ENCODE measurements at places on chromosomes 5 and 9.
A peak's percentile ranks its signal among the peaks of the same experiment; 100 is the strongest.

DNA sequence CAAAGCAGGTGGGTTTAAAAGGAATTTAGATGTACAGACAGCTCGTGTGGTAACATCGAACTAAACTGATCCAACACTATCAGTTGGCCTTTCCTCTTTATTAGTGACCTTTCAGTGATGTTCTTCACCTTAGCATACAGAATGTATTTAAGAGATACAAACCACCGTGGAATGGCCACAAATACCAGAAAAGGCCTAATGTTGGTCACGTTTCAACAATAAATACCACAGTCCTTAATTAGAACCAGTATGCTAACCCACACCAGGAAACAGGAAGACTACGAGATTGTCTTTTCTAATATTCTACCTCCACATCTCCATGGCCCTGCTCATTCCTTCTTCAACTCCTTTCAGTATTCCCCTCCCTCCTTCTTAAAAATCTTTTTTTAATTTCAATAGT is 40.4 kb downstream of the GNAQ start:
- no peak for DNase-seq

DNA sequence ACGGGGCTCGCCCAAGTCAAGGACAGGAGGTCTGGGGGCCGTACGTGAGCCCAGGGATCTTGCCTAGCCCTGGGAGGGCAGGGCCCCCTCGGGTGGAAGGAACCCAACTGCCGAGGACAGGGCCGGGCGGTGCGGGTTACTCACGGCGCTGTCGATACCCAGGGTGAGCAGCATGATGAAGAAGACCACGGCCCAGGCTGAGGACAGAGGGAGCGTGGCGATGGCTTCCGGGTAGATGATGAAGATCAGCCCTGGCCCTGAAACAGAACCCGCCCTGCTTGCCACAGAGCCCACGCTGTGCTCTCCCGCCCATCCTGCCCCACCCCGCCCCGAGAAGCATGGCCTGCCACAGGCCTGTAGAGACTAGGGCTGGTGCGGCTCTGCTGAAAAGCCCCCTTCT is 34.1 kb downstream of the SLC6A3 start:
- DNase-seq: no peak

GRCh38 chr9:102113191-102113590 is 374.7 kb upstream of the GRIN3A start:
- DNase-seq: no peak

- DNase-seq: peak; percentile 26
Observed at GRCh38 chr9:91423785-91424402, at the start of gene NFIL3. Gene NFIL3, minus strand, starts transcription at chr9:91423832. Its CDS starts 13,098 bp downstream, at chr9:91410734.

DNA sequence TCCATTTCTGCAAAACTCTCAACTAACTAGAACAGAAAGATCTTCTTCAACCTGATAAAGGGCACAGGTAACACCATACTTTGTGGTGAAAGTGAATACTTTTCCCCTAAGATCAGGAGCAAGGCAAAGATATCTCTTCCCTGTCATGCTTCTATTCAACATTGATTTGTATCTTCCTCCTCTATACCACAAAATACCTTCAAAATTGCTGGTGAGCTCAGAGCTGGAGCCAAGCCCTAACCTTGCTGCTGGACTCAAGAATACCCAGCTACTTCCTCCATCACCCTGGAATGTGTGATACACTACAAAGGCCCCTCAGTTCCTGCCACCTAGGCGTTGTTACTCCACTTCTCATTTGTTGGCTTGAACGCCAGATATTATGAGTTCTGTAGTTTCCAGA is 499.0 kb downstream of the ACTL7B start:
- DNase-seq: no peak

GRCh38 chr5:35644543-35644942 is 26.9 kb downstream of the SPEF2 start:
- no peak for DNase-seq

DNA sequence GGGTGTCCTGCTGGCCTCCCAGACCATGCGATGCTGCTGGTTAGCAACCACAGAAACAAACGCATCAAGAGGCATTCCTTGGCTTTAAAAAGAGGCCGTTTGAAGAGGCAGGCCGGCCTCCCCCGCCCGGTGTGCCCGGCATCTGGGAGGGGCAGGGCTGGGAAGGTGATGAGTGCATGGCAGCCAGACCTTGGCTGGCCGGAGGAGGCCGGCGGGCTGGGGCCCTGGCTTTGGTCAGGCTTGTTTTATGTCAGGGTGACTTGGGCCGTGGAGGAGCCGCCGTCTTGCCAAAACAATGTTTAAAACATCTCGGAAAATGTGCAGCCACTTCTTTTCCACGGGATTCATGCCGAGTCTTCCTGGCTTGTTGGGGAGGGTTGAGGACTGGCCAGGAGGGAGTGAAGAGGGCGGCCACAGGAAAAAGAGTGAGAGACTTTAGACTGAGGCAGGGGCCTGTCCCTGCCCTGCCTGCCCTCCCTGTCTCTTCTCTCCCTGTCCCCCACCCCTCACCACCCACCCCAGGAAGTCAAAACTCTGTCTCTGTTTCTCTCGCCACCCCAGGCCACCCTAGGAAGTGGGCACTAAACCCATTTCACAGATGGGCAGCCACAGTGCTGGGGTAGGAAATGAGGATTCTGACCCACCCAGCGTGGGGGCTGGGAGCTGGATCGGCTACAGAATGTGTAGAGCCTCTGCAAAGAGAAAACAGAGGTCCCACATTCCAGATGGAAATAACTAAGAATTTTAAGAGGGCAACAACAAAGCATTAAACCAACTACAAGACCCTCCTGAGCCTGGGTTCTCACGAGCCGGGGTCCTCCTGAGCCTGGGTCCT is 143.0 kb downstream of the RXRA start:
- DNase-seq: no peak

- no peak for DNase-seq
Observed at GRCh38 chr5:20276959-20277263, 288.9 kb upstream of the CDH18 start.

GRCh38 chr5:88683506-88684135 is 199.4 kb downstream of the MEF2C start:
- no peak for DNase-seq

GRCh38 chr5:135150767-135151166 is 116.7 kb upstream of the PITX1 start:
- DNase-seq: no peak

- DNase-seq: no peak
Observed at GRCh38 chr5:33549982-33550567, 109.3 kb downstream of the TARS1 start.

DNA sequence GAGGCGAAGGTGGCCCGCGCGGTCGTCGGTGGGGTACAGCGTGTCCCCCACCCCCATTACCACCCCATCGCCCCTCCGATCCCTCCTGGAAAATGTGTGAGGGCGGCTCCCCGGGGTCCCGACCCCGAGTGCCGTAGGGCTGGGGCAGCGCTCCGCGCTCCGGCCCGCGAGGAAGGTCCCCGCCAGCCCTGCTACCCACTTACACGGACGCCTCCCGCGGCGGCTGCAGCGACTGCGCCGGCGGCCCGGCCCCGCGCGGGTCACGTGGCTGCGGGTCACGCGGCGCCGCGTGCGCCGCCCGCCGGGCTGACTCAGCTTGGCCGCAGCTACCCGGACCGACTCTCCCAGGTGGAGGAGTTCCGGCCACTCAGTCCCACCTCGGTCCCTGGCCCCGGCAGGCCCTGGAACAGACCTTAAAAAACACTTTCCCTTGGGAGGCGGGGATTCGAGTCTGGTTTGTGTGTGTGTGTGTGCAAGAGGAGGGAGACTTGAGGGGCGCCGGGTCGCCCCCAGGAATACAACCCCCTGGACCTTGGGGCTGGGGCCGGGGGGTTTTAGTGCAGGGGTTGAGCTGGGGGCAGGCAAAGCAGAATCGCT is at the start of gene GNPDA1:
TSS of gene GNPDA1 (minus strand) at position 236 of the 597 bp plus-strand sequence. CDS start 992 bp downstream, outside the sequence.
- DNase-seq: peak; percentile 10

- DNase-seq: no peak
Observed at GRCh38 chr5:172007175-172008110, 1.0 kb upstream of the FBXW11 start.

DNA sequence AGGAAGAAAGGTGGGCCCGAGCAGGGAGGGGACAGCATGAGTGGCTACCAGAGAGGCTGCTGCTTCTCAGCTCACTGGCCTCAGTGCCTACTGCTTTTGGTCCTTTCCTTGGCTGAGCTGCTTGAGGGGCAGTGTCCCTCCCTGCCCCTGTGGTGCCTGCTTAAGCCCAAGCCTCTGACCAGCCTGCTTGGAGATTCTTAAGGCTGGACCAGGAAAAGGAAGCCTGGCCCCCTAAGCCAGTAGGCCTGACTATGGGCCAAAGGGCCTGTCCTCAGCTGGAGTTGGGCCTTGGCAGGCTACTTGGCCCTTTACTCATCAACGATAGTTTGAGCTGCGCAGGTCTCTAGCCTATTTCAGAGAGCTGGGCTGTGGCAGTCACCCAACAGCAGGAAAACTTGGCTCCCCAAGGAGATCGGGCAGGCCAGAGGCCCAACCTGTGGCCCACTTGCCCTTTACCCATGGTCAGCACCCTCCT is 24.9 kb downstream of the TCF7 start:
- no peak for DNase-seq

DNA sequence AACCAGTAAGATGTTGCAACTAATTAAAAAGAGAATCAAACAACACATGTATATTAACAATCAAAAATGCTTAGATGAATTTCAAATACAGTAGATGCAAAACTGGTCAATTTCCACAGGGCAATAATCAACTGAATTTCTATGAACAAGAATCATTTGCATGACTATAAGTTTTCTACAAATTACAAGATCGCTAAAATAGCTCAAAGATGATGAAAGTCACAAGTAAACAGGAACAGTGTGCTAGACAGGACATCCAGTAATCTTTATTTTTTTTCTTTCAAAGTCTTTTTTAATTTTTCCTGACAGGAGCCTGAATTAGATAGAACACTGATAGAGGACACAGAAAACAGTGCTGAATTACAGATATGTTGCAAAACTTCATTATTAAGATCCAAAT is 608.2 kb upstream of the DAB2 start:
- no peak for DNase-seq

DNA sequence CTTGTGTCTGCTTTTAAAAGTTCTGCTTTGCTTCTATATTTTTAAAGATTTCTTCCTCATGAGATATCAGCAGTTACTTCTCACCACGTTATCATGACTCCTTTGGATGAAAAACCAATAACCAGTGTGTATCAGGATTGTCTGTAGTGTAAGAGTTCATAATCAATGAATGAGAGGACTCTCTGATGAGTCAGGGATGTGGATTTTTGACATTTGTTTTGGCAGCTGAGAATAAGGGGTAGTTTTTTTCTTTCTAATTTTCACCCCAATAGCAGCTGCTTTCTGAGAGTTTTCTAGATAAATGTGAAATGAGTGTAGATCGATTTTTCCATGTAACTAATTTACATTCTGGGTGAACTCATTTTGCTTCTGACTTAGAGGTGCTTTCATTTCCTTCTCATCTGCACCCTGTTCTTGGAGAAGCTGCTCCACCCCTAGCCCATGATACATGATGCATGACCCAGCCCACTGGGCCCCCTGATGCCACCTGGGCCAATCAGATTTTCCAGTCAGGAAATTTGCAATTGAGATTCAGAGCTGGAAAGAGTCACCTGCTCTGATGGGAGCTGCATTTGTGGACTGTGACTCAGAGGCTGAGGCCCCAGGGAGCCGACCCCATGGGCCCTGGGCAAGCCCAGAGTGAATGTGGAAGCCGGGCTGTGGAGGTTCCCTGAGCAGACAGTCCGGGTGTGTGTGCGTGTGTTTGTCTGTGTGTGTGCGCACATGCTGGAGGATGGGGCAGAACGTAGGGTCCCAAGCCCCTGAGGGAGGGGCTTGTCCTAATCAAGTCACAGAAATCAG is 159.3 kb downstream of the RGS3 start:
- DNase-seq: no peak

GRCh38 chr9:125634040-125634717 is 72.8 kb downstream of the MAPKAP1 start:
- no peak for DNase-seq

DNA sequence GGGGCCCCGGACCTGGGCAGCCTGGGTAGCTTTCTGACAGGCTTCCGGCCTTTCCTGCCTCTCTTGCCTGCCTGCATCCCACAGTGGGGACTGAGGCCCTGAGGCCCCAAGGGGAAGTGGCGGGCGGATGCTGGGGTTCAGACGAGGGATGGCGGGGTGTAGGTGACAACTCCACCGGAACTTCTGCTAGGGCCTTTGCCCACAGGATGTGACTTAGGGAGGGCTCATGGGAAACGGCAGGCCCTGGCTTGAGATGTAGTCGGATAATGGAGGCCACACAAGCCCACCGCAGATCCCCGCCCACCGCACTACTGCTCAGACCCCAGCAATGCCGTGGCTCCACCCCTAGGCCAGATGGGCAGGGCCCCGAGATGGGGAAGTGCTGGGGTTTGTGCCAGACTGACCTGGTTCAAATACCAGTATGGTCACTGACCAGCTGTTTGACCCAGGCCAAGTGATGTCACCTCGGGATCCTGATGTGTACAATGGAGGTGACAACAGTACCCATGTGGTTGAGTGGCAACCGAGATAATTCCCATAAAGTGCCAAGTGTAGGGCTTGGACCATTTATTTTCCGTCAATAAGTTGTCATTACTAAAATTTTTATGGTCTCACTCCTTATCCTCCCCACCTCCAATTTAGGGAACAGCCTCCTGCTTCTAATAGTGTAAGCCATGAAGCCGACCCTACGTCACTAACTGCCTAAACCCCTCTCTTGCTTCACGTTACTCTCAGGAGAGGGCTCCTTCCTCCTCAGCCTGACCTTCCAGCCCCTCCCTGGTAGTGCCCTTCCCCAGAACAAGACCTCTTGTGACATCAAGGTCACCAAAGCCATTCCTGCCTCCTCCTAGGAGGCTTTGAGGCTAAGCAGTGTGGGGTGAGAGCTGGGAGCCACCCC is 2.5 kb upstream of the CDK9 start:
- no peak for DNase-seq

DNA sequence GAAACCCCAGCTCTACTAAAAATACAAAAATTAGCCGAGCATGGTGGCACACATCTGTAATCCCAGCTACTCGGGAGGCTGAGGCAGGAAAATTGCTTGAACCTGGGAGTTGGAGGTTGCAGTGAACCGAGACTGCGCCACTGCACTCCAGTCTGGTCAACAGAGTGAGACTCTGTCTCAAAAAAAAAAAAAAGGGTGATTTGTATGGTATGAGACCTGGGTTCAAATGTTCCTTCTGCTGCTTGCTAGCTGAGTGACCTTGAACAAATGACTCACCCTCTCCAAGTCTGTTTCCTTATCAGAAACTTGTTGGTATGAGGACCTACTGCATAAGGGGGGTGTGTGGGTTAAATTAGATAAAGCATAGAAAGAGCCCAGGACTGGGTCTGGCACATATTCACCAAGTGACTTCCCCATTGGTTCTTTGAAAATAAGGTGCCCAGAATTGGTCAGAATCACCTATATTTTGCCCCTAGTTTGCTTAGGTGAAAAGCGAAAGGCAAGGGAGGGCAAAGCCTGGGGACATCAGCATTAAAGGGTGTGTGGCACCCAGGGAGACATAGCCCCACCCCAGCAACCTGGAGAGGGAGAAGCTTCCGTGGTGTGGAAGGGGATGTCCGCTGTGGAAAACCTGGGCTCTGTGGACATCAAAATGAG is 9.9 kb downstream of the SLC25A25 start:
- no peak for DNase-seq

DNA sequence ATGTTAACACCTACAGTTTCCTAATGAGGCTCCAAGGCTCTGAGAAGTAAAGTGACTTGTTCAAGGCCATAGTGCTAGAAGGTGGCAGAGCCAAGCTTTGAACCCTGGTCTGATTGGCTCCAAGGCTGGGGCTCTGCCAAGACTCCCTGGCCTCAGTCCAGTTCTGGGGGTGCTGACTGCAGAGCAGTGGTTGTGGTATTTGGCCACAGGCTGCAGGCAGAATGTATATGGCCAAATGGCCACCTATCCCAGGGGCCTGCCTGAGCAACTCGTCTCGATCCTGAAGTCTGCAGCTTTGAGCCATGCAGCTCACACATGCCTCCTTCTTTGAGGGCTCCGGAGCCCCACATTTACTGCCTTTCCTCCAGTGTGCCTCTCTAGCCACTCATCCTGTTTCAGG is 9.7 kb upstream of the NEK6 start:
- no peak for DNase-seq
